ENCODE measurements at places on chromosomes 12 and 14.

GRCh38 chr12:26611598-26611997 is 221.4 kb downstream of the ITPR2 start:
- no peak for DNase-seq

DNA sequence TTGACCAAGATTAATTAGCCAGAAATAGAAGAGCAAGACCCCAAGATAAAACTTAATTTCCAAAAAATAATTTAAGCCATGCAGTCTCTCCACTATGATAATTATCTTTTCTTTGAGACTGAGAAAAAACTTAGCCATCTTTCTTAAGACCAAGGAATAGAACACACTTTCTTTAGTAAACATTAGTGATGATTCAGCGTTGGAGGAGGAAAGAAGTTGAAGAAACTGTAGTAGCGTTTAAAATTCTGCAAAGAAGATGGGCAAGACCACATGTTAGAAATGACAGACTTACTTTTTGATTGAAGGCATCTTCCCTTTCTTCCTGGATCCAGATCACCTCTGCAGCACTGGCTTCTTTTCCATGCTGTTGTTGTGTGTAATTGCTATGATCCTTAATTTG is 124.8 kb upstream of the RASSF8 start:
- DNase-seq, result no peak

GRCh38 chr12:66500841-66501240 is 178.0 kb downstream of the GRIP1 start:
- DNase-seq, result no peak

GRCh38 chr12:4448943-4449850 is 3.6 kb upstream of the FGF6 start:
- DNase-seq, result no peak

- no peak for DNase-seq
Observed at GRCh38 chr14:41167040-41167439, 439.6 kb upstream of the LRFN5 start.
